ENCODE measurements at places on chromosomes 12 and 14.

GRCh38 chr12:76685246-76685678 lies 78.7 kb upstream of the ZDHHC17 start:
- DNase-seq, result peak; percentile 70

DNA sequence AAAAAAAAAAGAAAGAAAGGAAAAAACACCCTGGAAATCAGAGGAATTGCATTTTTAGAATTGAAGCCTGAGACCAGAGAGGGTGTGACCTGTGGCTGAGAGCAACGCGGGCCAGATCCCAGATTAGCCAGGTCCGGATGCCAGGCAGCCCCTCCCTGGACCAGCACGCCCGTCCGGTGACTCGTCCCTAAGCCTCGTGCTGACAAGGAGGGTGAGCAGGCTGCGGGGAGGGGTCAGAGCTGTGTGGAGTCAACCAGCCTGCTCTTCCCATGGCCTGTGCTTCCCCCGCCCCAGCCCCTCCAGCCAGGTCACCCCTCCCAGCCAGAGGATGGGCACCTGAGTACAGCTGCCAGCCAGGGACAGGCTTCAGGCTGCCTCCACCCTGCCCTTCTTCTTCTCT lies 4.2 kb upstream of the KLC1 start:
- no peak for DNase-seq

- DNase-seq, result no peak
Measured at GRCh38 chr12:50979369-50980052, 27.2 kb downstream of the HIGD1C start.

- no peak for DNase-seq
Measured at GRCh38 chr12:101995684-101996083, 66.1 kb downstream of the WASHC3 start.

GRCh38 chr14:30165255-30165654 lies 237.6 kb upstream of the PRKD1 start:
- no peak for DNase-seq

- no peak for DNase-seq
Measured at GRCh38 chr12:59252731-59253130, 332.4 kb upstream of the LRIG3 start.

DNA sequence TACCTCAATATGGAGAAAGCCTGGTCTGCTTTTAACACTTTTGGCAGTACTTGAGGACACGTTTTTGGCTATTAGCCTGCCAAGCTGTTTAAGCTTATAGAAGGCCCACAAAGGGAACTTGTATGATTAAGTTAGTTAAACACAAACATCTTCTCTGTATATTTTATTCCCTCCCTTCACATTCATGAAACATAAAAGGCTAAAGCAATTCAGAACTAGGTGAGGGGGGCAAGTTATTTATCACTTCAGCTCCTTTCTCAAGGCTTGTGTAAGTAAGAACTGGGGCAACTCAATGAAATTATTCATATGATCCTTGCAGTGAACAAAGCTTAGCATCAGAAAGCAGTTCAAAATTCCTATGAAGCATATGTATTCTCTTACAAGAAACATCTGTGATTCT lies 7.5 kb downstream of the PRICKLE1 start:
- no peak for DNase-seq

- no peak for DNase-seq
Measured at GRCh38 chr12:16344269-16344668, 3.2 kb upstream of the MGST1 start.

DNA sequence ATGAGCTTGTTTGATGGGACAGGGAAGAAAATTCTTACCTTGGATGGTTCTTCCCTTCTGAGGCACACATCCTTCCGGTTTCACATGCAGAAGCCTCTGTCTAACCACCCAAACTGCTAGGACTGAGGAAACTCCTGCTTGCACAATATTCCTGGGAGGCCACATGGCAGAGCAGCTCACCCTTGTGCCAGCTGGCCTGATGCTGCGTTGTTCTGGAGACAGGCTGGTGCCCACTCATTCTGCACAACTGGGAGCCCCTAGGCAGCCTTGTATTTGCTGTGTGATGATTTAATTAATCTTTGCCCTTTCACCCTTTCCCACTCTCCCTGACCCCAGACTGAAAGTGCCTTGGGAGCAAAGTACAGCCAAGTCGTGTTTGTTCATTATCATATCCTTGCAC lies 130.8 kb downstream of the RTN1 start:
- no peak for DNase-seq

- no peak for DNase-seq
Measured at GRCh38 chr12:108146035-108146893, 17.2 kb downstream of the WSCD2 start.

DNA sequence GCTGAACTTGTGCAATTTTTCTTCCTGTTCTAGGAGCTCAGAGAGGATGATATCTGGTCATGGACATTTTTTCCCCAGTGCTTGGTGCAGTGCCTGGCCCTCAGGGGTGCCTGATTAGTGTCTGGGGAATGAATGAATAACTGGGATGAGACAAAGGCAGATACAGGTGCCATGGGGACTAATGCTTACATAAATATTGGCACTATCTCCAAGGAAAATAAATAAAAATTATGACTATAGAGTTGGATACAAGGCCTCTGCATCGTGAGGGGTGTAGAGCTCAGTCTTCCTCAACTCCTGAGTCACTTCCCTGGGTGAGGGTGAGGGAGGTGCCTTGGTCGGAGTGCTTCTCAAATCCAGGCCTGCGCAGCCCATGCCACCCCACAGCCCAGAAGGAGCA lies 188.6 kb downstream of the KCNA5 start:
- no peak for DNase-seq

DNA sequence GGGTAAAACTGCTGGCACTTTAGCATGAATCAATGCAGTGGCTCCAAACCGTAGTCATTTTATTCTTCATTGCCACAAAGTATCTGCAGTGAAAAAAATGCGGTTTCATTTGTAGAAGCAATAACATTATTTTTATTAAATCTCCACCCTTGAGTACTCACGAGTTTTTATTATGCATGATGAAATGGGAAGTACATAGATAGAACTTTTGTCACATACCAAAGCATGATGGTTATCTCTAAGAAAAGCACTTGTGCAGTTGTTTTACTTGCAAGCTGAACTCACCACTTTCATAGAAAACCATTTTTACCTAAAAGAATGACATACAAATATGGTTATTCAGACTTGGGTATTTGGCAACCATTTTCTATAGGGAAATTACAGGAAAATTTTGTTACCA lies 90.3 kb downstream of the PELI2 start:
- DNase-seq, result no peak

- no peak for DNase-seq
Measured at GRCh38 chr12:49873361-49873934, 30.3 kb downstream of the FAIM2 start.

DNA sequence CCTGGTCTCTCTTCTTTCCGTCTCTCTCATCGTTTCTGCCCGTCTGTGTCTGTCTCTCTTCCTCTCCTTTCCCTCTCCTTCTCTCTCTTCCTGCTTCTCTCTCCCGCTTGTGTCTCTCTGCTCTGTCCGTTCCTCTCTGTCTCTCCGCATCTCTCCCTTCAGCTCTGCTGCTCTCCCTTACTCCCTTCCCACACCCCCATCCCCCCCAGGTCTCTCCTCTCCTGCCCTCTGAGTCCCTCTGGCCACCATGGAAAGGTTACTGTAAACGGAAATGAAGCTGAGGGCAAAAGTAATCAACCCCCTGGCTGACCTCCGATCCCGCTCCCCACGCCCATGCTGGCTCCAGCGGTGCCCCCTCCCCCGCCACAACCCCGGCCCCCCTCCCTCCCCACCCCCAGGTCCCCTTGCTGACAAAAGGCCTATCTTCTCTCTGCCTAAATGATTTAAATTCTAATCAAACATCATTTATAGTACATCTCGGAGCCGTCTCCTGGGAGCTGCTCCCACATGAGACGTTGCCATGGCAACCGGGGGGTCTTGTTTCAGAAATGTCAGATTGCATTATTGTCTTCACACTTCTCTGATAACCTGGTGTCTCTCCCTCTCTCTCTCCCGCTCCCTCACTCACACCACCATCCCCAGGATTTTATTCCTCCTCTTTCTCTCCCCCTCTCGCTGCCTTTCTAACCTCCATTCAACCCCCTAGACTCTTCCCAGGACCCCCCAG lies 203.8 kb downstream of the RBM19 start:
- DNase-seq, result peak; percentile 43

GRCh38 chr14:85881935-85882334 lies 352.0 kb downstream of the FLRT2 start:
- DNase-seq, result no peak

DNA sequence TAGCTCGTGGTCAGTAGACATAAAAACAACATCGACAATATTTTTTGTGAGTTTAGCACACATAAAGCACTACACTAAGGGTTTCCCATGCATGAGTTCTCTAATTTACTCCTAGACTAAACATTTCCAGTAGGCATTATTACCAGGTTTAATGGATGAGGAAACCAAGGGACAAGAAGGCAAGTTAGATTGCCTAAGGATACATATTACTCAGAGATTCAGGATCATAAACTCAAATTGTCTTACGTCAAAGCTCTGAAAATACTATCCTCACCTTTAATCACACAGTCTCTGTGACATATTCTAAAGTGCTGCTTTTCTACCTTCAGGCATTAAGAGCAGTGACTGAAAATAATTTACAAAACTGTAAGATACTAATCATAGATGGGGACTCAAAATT lies 655.3 kb downstream of the SLC16A7 start:
- no peak for DNase-seq

DNA sequence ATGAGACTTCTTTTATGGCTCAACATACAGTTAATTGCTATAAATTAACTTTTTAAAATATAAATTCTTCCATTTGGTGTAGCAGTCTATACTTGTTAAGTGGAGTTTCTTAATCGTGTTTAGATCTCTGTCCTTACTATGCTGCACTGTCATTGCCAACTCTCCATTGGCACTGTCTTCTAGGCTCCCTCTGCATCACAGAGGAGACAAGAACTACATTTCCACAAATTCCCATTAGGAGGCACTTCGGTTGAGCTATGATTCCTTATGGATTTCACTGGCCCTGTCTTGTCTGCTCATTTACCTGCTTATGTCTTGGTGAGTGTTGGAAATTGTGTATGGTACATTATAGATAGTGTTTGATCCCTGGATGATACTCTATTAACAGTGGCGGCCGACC lies 630.9 kb upstream of the ATXN7L3B start:
- DNase-seq, result no peak

DNA sequence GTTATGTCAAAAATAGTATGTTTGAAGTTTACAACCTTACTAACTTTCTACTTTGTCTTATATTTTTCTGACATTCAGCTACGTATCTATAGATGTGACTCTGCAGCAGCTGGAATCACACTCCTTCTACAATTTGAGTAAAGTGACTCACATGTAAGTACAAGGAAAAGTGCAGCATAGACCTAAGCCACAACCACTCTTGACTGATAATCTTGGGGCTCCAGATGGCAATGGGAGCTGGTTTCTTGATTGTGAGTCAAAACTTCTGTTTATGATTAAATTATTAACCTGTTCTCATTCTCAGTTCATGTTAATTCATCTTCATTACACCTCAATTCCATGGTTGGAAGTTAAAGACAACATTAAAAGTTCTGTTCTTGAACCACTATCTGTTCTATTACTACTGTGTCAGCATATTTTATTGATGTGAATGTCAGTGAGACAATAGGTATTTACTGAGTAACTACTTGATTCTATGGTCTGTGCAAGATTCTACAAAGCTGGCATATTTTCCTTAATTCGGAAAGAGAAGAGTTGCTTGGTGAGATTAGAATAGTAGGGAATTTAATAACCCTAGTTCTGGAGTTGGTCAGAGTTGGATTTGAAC lies 112.9 kb downstream of the TSHR start:
- no peak for DNase-seq

- DNase-seq, result peak; percentile 58
Measured at GRCh38 chr12:27142101-27142721, 59.8 kb upstream of the C12orf71 start.

GRCh38 chr12:49957570-49957967 lies 4.1 kb upstream of the AQP5 start:
- no peak for DNase-seq

DNA sequence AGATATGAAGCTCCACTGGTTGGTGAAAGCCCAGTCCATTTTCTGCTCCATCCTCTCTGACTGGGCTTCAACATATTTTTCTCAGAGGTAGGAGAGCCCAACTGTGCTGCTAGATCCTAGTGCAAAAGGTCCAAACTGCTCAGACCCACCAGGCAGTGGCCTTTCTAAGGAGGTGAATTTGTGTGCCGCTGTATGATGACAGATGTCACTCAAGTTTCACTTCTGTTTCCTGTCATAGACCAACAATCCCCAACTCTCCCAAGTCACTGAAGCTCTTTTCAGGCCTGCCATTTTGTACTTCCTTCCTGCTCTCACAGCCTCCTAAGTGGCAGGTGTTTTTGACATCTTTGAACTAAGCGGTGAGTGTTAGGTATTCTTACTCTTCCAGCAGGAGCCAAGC lies 16.4 kb upstream of the RNASE4 start:
- no peak for DNase-seq

DNA sequence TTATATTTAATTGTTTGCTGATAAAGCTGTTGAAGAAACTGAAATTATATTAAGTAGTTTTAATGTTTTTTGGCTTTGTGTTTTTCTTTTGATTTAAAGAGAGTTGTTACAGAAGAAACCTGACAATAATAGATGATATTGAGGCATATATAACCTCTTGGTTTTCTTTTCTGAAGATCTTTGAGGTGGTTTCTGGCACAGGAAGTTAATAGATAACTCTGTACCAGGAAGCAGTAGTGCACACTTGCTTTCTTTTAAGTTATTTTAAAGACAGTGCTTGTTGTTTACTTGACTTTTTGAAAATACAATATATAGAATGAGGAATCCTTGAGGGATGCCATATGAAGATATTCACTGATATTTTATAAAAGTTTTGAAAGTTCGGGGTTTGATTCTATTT lies 209.0 kb upstream of the FBXO33 start:
- DNase-seq, result no peak

GRCh38 chr14:53338192-53338591 lies 185.1 kb upstream of the DDHD1 start:
- no peak for DNase-seq

GRCh38 chr14:96598332-96598928 lies 96.2 kb downstream of the PAPOLA start:
- no peak for DNase-seq

DNA sequence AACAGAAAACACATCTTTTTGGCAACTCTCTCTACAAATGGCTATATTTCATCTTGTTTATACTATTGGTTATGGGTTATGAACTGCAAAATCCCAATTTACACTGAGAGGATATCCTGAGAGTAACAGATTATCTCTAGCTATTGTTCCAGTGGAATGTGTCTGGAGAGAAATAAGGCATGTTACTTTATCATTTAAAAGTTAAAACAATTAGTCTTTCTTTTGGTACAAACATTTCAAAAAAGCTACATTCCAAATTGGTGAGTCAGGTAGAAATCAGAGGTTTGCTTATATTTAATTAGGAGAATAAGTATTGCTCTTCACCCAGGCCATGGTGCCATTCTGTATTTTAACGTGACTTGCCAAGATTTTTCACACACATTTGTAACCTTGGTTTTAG lies 411.6 kb downstream of the CCER1 start:
- no peak for DNase-seq

- no peak for DNase-seq
Measured at GRCh38 chr12:11014234-11014633, 8.2 kb downstream of the TAS2R19 start.

GRCh38 chr12:14710632-14711320 lies 14.4 kb upstream of the GUCY2C start:
- no peak for DNase-seq

- DNase-seq, result no peak
Measured at GRCh38 chr12:106692896-106693820, 81.3 kb upstream of the RIC8B start.

- DNase-seq, result no peak
Measured at GRCh38 chr14:49581209-49582112, 4.7 kb downstream of the RPS29 start.

GRCh38 chr14:21317398-21317797 lies 37.5 kb downstream of the RPGRIP1 start:
- no peak for DNase-seq
